ENCODE measurements at places on chromosomes 6 and 20.
A peak's percentile ranks its signal among the peaks of the same experiment; 100 is the strongest.

DNA sequence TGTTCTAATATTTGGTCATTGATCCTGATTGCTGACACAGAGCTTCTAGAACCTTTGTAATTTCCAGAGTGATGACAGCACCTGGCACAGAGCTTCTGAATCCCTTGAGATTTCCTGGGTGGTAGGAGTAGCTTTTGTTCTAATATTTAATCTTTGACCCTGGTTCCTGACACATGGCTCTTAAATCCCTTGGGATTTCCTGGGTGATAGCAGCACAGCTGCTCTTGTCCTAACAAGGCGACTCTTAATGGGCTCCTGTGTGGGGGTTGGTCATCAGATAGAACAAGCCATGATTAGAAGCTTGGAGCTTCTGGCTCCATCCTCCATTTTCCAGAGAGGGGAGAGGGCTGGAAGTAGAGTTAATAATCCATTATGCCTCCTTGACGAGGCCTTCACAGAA, 18.4 kb downstream of the GMPR start:
- peak; percentile 19 for DNase-seq

GRCh38 chr6:135527116-135527959, 29.8 kb upstream of the AHI1 start:
- DNase-seq = no peak

GRCh38 chr6:25387911-25388310, 108.7 kb downstream of the CARMIL1 start:
- DNase-seq = no peak

- DNase-seq = no peak
Measured at GRCh38 chr6:162014069-162014811, 713.3 kb downstream of the PRKN start.

DNA sequence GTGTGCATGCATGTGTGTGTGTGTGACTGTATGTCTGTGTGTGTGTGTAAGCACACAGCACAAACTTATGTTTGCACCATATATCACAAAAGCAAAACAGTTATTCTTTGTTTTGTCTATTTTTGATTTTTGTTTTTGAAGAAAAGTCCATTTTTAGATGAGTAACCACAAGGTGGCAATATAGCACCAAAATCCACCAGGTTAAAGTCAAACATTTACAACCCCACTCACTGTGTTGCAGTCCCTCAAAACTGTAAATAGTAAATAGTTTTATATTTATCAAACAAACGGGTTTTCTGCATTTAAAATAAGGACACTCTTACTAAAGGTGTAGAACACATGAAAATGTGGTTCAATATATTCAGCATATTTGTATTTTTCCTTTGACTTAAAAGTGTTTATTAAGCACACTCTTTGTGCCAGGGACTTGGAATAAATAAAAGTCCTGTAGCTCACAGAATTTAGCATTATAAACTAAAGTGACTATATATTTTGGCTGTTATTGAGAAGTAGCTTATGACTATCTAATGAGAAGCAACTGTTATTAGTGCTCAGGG, 118.5 kb downstream of the GFRAL start:
- DNase-seq = peak; percentile 25

DNA sequence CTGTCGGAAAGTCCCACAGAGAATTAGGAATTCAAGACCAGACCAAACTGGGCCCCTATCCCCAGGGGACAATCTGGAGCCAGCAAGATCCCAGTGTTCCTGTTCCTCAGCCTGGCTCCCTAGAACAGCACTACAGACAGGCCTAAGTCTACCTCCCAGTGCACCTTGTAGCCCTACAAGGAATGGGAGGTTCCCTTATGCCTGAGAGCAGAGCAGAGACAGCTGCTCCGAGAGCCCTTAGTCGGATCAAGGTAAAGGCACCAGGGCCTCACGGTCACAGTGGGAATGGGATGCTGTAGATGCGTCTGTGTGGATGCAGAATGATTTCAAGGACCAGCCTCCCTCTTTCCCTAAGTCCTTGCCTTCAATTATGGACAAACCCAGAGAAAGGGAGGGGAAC, 204.5 kb upstream of the STXBP5 start:
- no peak for DNase-seq

GRCh38 chr6:148242180-148242579, 100.5 kb upstream of the SASH1 start:
- no peak for DNase-seq

GRCh38 chr6:7763881-7764280, 38.0 kb downstream of the BMP6 start:
- no peak for DNase-seq

GRCh38 chr6:136923954-136924673, 2.0 kb downstream of the SLC35D3 start:
- DNase-seq = no peak

GRCh38 chr20:46946181-46946624, 51.6 kb downstream of the EYA2 start:
- no peak for DNase-seq

DNA sequence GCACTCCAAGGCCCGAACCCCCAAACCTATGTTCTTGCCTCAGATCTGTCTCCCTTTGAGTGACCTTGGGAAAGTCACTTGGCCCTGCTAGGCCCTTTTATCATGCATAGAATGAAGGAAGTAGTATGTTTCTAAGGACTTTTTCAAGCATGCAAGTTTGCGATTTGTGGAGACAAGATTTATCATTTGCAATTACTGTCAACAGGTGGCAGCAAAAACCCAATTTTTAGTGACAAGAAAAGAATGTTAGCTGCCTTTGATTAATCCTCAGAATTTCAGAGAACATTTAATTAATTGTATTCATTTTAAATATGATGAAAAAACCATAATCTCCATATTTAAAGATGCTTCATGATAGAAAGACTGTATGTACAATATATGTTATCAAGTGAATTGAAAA, 28.3 kb upstream of the PREP start:
- peak; percentile 37 for DNase-seq

- no peak for DNase-seq
Measured at GRCh38 chr6:7630792-7631191, 40.8 kb downstream of the SNRNP48 start.

DNA sequence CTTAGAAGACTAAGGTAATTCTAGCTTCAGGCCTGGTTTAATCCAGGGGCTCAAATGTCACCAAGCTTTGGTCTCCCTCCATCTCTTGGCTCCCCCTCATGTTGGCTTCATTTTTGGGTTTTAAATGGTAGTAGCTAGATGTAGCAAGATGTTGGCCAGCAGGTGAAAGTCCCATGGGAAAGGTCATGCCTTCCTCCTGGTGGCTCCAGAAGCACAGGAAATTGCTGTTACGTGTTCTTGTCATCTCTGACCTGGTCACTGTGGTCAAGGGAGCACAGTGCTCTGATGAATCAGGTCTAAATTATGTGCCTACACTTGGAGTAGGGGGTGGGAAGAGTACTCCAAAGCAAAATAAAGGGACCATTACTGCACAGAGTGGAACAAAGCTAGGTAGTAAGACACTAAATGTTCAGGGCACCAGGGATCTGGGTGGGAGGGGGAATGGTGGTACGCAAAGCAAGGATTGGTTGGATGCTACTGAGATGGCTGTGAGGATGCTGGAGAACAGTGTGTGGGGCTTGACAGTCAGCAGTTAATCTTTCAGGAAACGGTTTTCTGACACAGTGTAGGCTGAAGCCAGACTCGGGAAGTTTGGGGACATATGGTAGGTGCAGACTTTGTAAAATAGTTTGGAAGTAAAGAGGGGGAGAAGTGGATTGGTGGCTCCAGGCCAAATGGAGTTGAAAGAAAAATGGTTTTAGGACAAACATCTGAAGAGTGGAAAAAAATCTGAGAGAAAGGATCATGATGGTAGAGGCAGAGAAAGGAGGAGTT, 30.1 kb downstream of the CDS2 start:
- no peak for DNase-seq

- DNase-seq = no peak
Measured at GRCh38 chr6:113318575-113318917, 538.6 kb upstream of the MARCKS start.

GRCh38 chr6:156017838-156018237, 562.2 kb upstream of the NOX3 start:
- no peak for DNase-seq

DNA sequence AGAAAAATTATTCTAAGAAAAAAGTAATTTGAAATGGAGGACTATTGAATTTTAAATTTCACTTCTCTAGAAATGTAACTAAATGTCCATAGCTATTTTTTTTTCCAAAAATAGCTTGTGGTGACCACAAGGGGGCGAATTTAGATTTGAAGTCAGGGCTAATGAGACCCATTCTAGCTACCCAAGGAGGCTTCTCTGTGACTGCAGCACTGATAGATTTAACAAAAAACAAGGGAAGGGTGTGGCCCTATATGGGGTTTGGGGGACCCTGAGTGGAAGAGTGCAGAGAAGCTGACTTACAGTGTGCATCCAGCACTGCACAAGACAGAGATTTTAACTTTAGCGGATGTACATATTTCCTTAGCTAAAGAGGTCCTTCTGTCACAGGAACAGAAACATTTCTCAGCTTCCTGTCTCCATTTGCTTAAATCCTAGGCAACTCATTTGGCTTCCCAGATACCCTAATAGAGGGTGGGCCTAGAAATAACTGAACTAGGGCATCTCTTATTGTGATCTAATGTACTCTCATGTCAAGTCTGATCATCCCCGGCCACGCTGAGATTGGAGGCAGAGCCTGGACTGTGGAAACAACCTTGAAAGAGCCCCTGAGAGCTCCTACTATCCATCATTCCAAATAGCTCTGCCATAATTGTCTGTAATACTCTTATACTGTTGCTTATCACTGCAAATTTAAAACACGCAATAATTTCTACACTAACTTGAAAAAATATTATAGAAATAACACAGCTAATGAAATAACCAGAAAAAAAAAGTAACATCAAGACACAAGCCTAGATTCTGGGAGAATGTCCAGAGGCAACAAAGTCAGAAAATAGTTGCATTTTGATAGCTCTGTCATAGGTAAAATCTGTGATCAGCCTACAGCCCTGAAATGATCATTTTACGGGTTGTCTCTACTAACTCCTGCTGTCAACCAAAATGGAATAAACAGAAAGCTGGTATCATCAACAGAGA, 93.6 kb downstream of the SNAP91 start:
- peak; percentile 63 for DNase-seq

DNA sequence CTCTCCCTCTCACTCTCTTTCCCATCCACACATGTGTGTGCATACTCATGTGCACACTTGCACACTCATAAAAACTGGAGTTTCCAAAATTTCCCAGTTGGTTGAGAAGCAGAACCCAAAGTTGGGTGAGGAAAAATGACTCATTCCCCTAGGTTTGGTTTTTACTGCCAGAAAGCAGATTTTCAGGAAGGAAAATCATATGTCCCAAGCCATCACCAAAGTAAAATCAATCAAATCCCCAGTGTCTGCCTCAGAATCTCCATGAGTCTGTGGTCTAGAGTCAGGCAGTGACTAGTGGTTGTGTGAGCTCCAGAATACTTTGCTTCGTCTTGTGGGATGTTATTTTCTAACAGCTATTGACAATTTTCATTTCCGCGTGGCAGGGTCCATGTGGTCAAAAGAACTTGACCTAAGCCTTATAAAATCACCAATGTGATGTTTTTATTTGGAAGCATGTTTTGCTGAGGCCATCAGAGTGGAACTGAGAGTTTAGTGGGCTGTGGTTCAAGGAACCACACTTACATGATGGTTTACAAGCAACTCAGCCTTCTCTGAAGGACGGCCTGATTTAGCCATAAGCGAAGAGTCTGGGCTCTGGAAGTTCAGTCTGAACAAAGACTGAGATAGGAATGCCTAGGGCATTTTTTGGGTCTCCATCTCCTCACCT, 81.9 kb upstream of the CCN6 start:
- DNase-seq = no peak

DNA sequence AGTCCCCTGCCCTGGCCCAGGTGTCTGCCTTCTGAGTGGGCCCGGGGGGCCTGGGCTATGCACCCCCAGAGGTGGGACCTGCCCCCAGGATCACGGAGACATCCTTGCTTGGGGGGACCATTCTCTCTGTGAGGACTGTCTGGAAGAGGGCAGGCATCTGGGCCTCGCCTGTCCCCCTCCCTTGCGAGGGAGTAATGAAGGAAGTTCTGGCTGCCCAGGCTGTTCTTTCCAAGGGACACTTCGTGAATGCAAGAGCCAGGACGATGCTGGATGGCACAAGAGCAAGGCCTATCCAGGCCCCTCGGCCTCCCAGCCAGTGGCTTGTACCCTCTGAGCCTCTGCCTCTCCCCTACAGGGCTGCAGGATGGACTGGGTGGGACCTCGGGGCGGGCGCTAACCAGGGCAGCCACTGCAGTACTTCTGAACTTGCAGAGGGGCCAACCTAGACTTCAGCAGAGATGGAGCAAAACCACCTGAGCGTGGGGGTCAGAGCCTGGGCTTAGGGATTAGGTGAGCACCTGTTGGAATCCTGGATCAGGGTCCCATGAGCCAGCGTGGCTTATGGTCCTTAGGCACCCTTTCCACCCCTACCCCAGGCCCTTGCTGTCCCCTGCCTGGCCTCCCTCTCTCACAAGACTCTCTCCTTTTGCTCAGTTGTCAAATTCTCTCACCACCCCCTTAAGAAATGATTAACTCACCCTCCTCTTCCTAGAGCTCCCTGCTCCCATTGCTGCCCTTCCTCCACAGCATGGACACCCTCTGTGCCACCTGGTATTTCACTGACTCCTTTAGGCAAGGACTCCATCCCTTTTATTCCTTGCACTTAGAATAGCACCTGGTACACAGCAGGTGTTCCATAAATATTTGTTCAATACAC, 53.2 kb downstream of the CTCFL start:
- DNase-seq = no peak

- no peak for DNase-seq
Measured at GRCh38 chr6:45746046-45746445, 269.6 kb downstream of the CLIC5 start.

- DNase-seq = peak; percentile 37
Measured at GRCh38 chr20:44959638-44960102, 527 bp downstream of the TOMM34 start.

- DNase-seq = no peak
Measured at GRCh38 chr6:147603392-147604081, 95.0 kb downstream of the SAMD5 start.

- DNase-seq = no peak
Measured at GRCh38 chr6:17705428-17705777, 1.3 kb downstream of the NUP153 start.

DNA sequence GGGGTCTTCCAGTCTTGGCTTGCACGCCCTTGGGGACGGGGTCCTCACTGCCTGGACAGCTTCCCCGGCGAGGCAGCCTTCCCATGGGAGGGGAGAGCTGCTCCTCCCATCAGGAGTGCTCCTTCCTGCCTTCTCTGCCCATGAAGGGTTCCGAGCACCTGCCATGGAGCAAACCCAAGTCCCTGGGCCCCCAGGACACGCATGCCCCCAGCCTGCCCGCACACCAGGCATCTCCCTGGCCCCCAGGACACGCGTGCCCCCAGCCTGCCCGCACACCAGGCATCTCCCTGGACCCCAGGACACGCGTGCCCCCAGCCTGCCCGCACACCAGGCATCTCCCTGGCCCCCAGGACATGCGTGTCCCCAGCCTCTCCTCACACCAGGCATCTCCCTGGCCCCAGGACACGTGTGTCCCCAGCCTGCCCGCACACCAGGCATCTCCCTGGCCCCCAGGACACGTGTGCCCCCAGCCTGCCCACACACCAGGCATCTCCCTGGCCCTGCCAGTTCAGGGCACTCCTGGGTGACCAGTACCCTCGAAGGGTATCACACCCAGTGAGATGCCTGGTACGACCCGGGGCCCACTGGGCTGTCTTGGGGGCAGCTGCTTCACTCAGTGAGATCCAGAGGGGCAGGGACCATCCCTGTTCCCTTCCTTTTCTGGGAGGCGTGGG, 21.7 kb downstream of the COL20A1 start:
- DNase-seq = no peak

GRCh38 chr6:884570-884969, 191.6 kb upstream of the EXOC2 start:
- no peak for DNase-seq

Measured in NCI-H526 (cell line).